ENCODE measurements at places on chromosomes 11 and 22. TPM values are rescaled to one million over a fixed set of nuclear protein-coding genes. Genes with fewer than 3 reads are reported as not detected.
A peak's percentile ranks its signal among the peaks of the same experiment; 100 is the strongest.

DNA sequence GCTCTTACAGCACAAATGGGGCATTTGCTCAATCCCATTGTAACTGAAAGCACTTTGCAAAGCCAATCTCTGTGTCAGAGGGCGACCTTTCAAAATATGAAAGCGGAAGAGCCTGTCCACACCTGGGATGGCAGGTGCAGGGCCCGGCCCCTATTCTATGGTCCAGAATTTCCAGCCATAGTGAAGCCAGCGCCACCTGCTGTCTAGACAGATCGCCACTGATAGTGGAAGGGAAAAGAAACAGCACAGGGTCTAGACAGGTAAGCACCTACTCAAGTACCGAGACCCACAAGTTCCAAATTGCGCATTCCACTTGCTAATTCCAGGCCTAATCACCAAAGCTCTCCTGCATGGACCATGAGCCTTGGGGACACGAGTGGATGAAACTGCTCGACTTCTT lies 141.4 kb downstream of the NTM start:
- no peak for DNase-seq

DNA sequence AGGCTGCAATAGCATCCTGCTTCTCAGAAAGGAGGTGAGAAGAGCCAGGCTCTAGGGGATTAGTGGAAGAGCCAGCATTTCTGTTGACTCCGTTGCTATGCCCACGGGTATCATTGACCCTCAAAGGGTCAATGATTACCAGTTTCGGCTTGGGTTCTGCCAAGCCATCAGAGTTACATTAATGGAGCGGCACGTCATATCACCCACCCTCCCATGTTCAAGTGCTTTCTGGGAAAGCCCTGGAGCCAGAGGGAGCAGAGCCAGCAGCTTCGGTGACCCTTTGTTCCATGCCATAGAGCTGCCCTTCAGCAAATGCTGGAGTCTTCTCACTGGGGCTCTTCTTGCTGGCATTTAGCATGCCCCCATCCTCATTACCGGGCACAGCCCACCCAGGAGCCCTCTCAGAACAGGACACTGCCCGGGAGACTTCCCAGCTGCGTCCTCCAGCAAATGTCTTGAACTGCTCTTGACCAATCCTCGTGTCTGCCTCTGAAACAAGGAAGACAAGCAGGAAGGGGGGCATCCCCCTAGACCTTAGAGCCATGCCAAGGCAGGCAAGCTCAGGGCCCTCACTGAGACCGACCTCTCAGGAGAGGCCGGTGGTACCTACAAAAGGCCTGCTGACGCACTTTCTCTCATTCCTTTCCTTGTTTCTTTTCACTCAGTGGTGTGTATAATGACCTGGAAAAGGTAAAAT lies 14.6 kb downstream of the KCNJ1 start:
- no peak for DNase-seq

USP35 gene
- polyA plus RNA-seq: 5.1 TPM

OR5A2 gene
- not detected for polyA plus RNA-seq

- DNase-seq: no peak
Measured at GRCh38 chr11:101741061-101741460, 157.3 kb upstream of the TRPC6 start.

GRCh38 chr22:45270095-45271020 lies 14.4 kb upstream of the UPK3A start:
- DNase-seq: no peak

C22orf23 gene
- 0.06 TPM for polyA plus RNA-seq

GRCh38 chr11:113373981-113374560 lies 13.5 kb upstream of the ANKK1 start:
- DNase-seq: no peak

DNA sequence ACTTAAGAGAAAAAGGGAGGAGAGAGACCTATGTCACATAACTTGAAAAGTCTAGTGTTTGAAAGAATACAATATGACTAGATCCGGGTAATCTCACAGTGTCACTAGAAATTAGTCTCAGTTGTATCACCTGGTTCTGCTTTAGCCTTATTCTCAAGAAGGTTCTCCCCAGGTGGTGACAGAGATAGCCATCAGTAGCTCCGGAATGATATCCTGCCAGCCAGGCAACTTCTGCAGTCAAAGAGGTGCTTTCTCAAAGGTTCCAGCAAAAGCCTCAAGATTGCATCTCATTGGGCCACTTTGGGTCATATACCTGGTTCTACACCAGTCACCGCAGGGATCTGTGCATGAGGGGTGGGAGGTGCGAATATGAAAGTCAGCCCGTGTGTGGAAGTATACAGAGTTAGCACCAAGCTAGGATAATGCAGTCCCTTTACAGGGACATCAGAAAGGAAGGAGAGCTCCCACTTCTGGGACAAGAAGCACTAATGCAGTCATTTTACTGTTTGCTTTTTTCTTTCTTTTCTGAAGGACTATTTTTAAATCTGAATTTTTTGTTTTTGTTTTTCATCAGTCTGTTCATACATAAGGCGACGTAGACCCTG lies 61.1 kb downstream of the CYB5R2 start:
- no peak for DNase-seq

GRCh38 chr22:29872989-29873388 lies 10.0 kb upstream of the MTMR3 start:
- no peak for DNase-seq

DNA sequence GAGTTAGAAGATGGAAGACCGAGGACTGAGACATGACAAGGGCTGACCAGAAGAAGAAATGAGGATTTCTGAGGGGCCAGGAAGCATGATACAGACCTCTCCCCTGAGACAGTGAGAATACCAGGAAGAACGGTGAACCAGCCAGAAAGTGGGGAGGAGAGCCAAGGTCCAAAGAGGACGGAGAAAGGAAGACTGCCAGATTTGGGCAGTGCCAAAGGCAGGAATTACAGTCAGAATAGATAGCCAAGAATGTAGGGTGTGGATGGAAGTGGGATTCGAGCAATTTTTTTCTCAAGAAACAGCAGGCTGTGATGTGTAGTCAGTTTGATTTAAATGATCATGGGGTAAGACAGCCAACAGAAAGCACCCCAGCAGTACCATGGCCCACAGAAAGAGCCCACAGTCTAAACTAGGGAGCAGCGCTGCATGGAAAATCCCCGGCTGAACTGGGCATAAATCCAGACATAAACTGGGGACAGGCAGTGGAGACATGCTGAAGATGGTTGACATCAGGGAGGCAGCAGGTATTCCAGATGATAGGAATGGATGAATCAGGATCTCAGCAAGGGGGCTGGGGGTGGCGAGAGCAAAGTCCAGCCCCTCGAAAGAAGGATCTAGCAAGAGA lies 67.3 kb upstream of the BARX2 start:
- no peak for DNase-seq

DNA sequence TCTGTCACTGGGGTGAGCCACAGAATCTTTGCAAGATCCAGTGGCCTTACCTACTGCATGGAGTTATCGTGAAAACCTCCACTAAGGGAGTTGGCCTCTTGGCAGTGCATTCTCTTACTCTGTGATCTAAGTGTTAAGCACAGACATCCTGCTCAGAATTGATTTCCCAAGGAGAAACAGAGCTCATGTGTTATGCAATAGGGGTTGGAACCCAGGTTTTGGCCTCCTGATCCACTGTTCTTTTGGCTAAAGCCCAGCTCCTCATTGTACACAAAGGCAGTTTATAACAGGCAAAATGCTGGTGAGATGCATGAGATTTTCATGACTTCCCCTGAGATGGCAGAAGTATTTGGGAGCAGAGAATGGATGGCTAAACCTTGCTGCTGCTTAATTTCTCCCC lies 11.8 kb downstream of the DTX4 start:
- no peak for DNase-seq

LRRC74B gene
- polyA plus RNA-seq: not detected

F2 gene
- polyA plus RNA-seq: 0.03 TPM

- peak; percentile 69 for DNase-seq
Measured at GRCh38 chr11:128172046-128172878, 415.1 kb downstream of the ETS1 start.

COX8A gene
- 576 TPM for polyA plus RNA-seq

DNA sequence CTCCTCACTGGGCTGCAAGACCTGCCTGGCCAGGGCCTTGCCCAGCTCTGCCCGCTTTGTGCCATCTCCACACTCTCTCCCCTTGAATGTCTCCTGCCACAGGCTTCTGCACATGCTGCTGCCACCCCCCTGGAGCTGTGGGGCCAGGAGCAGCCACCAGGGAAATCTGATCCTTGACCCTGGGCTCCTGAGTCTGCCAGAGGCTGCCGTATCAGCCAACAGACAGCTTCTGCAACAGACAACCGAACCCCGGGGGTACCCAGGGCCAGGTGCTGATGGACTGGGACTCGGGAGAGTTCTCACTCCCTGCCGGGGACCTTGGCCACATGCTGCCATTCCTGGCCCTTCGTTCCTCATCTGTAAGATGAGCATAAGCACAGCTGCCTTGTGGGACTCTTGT lies 3.3 kb upstream of the PPARA start:
- no peak for DNase-seq

GRCh38 chr11:131572423-131572822 lies 202.0 kb downstream of the NTM start:
- DNase-seq: no peak

CHST1 gene
- 0.02 TPM for polyA plus RNA-seq

KRTAP5-6 gene
- not detected for polyA plus RNA-seq

DNA sequence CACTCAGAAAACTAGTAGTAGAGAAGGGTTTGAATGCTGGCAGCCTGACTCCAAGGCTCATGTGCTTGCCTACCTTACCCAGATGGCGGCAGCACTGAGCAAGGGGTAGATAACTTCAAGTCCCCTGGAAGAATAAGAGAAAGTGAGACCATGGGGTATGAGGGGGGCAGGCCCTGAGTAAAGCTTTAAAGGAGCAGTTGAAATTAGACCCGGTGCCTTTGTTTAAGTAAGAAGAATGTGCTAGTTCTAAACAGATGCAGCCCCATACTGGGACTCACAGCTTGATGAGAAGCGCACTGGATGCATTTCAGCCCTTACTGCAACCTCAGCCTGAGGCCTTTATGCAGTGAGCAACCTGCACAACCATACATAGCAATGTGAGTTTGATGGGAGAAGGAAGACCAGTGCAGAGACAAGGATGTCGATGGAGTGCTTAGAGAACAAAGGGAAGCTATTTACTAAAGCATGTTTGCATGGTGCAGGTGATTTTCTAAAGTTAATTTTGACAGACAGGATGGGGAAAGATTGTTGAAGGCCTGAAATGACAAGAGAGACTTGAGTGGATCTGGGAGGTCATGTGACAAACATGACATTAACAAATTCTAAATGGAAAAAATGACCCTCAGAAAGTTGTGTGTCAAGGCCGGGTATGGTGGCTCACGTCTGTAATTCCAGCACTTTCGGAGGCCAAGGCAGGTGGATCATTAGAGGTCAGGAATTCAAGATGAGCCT lies 27.1 kb upstream of the TMA7B start:
- no peak for DNase-seq

- DNase-seq: no peak
Measured at GRCh38 chr11:121198491-121198890, 94.1 kb upstream of the SC5D start.

DNA sequence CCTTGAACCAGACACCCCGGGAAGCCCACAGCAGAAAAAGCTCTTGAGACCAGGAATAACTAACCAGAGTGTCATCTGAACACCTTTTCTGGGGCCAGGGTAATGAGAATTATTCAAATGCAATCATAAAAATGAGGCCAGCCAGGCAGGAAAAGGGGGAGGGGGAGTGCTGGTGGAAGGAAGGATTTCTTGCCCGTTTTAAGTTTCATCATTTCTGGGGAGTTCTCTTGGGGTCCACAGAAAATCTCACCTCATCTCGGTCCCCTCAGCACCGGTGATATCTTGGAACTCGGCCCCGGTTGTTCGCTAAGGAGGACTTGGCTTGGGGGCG lies 495 bp upstream of the PKNOX2 start:
- no peak for DNase-seq

OLFML1 gene
- not detected for polyA plus RNA-seq

DNA sequence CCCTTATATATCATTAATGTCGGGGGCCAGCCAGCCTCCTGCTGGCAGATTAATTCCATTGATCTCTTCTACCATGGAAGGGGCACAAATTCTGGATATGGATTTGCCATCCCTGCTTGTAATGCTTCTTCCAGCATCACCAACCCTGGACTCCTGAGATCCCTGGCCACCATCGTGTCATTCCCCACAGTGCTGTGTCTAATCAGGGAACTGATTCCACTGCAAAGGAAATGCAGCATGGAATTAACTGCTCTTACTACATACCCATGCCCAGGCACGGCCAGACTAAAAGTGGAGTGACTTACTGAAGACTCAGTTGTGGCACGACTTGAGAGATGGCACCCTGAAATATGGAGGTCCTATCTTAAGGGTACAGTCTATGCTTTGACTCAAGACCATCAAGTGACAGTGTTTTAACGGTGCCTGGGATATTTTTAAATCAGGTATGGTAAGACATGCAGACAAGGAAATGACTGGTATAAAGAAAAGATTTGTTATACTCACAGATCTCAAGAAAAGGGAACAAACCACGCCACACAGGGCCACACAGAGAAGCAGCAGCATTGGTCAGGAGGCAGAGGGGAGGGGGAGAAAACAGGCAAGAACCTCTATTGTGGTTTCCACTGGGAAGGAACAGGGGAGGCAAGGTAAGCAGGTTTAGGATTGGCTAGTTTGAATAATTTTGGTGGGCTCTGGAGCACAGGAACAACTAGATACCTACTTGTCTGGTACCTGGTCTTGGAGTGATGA lies 65.1 kb downstream of the IGLL5 start:
- DNase-seq: no peak

NDUFC2 gene
- polyA plus RNA-seq: 165 TPM
